Activated naive CD8-positive, alpha-beta T cell treated with anti-CD3 and anti-CD28 coated beads, Interleukin-2, amount 10 ng/mL, durations not matched to agents 7 days and 5 days (primary cell): ENCODE measurements at places on chromosomes 1 and 21. TPM values are rescaled to one million over a fixed set of nuclear protein-coding genes. Genes with fewer than 3 reads are reported as not detected.

GRCh38 chr1:100354971-100355394 lies 2.7 kb downstream of the CDC14A start:
- DNase-seq = no peak
- H3K27ac ChIP-seq = peak overlapping the region; percentile 13
- peaks cover 42% of the 10 kb centered on the region for H3K4me1 ChIP-seq
- H3K36me3 ChIP-seq = peaks cover 27% of the 10 kb centered on the region
- H3K4me3 ChIP-seq = peak overlapping the region; percentile 89

GRCh38 chr21:21955204-21955603 lies 957.0 kb downstream of the NCAM2 start:
- H3K27ac ChIP-seq = no peak overlapping the region
- DNase-seq = no peak
- H3K4me1 ChIP-seq = no peaks in the 10 kb centered on the region
- H3K4me3 ChIP-seq = no peak overlapping the region

DNA sequence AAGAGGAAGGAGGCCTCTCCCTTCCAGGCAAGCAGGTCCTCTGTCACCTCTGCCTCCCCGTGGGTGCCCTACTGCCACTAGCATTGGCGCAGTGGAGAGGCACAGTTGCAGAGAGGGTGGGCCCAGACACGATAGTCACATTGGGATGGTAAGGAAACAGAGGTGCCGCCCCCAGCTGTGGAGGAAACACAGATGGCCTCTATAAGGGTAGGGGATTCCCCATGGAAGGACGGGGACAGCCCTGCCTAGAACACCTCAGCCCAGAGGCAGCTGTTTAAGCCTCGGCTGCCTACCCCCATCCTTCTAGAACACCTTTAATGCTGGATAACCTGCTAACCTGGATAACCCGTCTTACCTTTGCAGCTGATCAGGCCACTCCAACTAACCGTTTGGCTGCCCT lies 65.7 kb upstream of the CNTN2 start:
- no peak overlapping the region for H3K27ac ChIP-seq
- peaks cover 7% of the 10 kb centered on the region for H3K4me1 ChIP-seq
- H3K4me3 ChIP-seq = no peak overlapping the region
- H3K27me3 ChIP-seq = peaks cover 15% of the 10 kb centered on the region
- no peak for DNase-seq
- no peaks in the 10 kb centered on the region for H3K36me3 ChIP-seq

DNA sequence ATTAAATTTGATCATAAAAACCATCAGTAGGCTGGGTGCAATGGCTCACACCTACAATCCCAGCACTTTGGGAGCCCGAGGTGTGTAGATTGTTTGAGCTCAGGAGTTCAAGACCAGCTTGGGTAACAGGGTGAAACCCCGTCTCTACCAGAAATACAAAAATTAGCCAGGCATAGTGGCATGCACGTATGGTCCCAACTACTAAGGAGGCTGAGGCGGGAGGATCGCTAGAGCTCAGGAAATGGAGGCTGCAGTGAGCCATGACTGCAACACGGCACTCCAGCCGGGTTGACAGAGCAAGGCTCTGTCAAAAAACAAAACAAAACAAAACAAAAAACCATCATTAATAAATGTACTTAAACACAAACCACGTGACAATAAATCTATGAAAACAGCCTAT lies 61.0 kb downstream of the ARID4B start:
- H3K27ac ChIP-seq = no peak overlapping the region
- H3K4me3 ChIP-seq = no peak overlapping the region
- no peak for DNase-seq

- DNase-seq = no peak
- H3K4me1 ChIP-seq = peaks cover 16% of the 10 kb centered on the region
- H3K27me3 ChIP-seq = peaks cover 63% of the 10 kb centered on the region
- peak overlapping the region; percentile 8 for H3K4me3 ChIP-seq
- H3K36me3 ChIP-seq = no peaks in the 10 kb centered on the region
Measured at GRCh38 chr1:107142140-107142542, 1.3 kb downstream of the NTNG1 start.

- no peak overlapping the region for H3K27ac ChIP-seq
- H3K27me3 ChIP-seq = no peaks in the 10 kb centered on the region
- H3K4me1 ChIP-seq = peaks cover 32% of the 10 kb centered on the region
- no peak for DNase-seq
- H3K4me3 ChIP-seq = no peak overlapping the region
- peaks cover 46% of the 10 kb centered on the region for H3K36me3 ChIP-seq
Measured at GRCh38 chr1:155695072-155695471, 6.2 kb downstream of the DAP3 start.

GRCh38 chr1:204307334-204307883 lies 52.3 kb downstream of the PLEKHA6 start:
- no peaks in the 10 kb centered on the region for H3K36me3 ChIP-seq
- no peak overlapping the region for H3K27ac ChIP-seq
- no peak for DNase-seq
- peaks cover 25% of the 10 kb centered on the region for H3K27me3 ChIP-seq

- no peak overlapping the region for H3K27ac ChIP-seq
- H3K4me1 ChIP-seq = peaks cover 6% of the 10 kb centered on the region
- H3K4me3 ChIP-seq = no peak overlapping the region
- peaks cover 7% of the 10 kb centered on the region for H3K27me3 ChIP-seq
Measured at GRCh38 chr1:167095368-167095767, 1.5 kb downstream of the STYXL2 start.

DNA sequence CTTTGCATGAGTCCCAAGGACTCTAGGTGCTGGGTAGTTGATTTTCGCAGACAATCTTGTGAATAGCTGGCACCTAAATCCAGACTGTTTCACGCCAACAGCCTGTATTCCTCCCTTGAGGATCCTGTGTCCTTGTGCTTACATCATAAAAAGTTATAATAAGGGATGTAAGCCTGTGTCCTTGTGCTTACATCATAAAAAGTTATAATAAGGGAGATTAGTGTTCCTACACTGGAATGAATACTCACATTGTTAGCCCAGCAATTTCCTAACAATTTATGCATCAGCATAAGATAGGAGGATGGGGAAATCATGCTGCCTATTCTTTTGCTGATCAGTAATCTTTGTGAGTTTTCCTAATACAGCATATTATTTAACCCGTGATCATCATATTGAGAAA lies 4.0 kb upstream of the HSD3B2 start:
- H3K4me3 ChIP-seq = no peak overlapping the region
- H3K36me3 ChIP-seq = no peaks in the 10 kb centered on the region
- H3K27me3 ChIP-seq = no peaks in the 10 kb centered on the region
- no peaks in the 10 kb centered on the region for H3K4me1 ChIP-seq
- H3K27ac ChIP-seq = no peak overlapping the region

DNA sequence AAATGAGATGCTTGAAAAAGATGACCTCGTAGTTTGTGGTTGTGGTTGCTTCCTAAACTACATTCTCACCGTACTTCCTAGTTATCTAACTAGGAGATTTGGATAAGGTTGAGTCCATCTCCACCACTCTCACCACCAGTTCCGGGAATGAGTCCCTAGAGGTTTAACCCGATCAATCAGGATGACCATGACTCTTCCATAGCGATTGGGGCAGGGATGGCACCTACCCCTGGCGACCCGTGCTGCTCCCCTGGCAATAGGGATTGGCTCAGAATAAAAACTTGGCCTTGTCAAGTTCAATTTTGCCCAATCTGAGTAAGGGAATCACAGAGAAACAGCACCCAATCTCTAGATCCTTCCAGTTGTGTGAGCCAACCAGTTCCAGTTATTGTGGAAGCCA lies 2.7 kb upstream of the MIS18A start:
- no peaks in the 10 kb centered on the region for H3K27me3 ChIP-seq
- no peak overlapping the region for H3K27ac ChIP-seq
- H3K4me3 ChIP-seq = no peak overlapping the region
- peaks cover 6% of the 10 kb centered on the region for H3K4me1 ChIP-seq
- DNase-seq = no peak
- H3K36me3 ChIP-seq = peaks cover 3% of the 10 kb centered on the region

DNA sequence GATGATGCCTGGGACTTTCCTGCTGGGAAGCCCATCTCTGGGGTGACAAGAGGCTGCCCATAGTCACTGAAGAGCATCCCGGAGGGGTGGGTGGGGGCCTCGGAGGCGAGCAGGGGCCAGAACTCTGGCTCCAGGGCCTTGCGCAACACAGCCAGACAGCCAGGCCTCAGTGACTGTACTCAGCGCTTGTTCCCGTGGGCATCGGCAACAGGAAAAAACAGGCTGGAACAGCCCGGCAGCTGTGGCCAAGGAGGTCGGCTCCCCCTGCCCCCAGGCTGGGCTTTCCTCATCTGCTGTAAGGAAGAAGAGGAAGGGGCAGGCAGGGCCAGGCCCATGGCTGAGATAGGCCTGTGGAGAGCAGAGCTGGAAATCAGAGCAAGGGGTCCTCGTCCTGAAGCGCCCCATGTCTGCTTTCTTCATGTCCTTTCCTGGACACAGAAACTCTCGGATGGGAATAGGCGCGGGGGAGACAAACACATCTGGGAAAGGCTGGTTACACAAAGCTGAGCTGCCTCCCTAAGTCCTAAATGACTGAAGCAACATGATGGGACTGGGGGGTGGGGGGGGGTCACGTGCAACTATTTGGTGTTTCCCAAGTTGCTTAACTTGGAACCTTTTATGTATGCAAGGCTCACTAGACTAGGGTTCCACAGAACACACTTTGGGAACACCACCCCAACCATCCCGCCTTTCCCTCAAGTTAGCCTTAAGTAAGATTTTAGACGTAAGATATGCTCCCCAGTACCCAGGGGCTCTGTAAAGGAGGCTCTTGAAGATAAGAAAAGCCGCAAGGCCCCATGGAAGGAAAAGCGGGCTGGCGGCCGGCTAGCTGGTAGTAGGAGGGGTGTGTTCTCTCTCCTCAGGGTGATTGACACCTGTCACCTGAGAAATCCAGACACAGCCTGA lies 30.7 kb downstream of the HSPG2 start:
- peaks cover 21% of the 10 kb centered on the region for H3K4me1 ChIP-seq
- no peaks in the 10 kb centered on the region for H3K36me3 ChIP-seq
- no peak for DNase-seq
- no peak overlapping the region for H3K27ac ChIP-seq
- peaks cover 3% of the 10 kb centered on the region for H3K27me3 ChIP-seq

DNA sequence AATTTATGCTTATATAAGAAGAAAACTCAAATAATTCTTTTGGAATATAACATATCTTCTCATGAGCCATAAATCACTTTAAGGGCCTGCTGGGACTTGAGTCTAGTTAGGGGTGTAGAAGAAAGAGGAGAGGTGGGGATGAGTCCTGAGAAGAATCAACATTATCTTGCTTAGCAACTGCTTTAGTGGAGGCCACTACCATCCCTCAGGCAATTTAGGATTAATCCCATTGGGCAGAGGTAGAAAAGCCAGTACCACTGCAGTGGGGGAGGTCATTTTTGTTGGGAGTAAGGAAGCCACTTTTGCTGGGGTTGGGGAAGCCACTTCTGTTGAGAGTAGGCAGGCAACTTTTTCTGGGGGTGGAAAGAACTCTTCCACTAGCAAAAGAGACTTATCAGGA lies 47.7 kb downstream of the SLC2A1 start:
- no peak for DNase-seq
- H3K4me3 ChIP-seq = no peak overlapping the region
- H3K36me3 ChIP-seq = peaks cover 8% of the 10 kb centered on the region
- H3K27me3 ChIP-seq = peaks cover 8% of the 10 kb centered on the region
- peaks cover 5% of the 10 kb centered on the region for H3K4me1 ChIP-seq

DNA sequence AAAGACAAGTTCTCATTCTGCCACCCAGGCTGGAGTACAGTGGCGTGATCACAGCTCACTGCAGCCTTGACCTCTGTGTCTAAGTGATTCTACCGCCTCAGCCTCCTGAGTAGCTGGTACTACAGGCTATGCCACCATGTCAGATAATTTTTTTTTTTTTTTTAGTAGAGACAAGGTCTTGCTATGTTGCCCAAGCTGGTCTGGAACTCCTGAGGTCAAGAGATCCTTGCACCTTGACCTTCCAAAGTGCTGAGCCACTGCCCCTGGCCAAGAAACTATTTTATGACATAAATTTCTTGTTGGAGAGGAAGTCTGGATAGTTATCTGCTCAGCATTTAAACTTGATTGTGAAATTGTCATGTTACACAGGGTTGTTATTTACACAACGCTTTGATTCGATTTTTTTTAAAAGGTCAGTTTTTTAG lies 2.1 kb downstream of the SCCPDH start:
- H3K36me3 ChIP-seq = peaks cover 41% of the 10 kb centered on the region
- peaks cover 12% of the 10 kb centered on the region for H3K4me1 ChIP-seq
- no peak for DNase-seq
- H3K27me3 ChIP-seq = no peaks in the 10 kb centered on the region

GRCh38 chr1:153883223-153883622 lies 39.5 kb downstream of the GATAD2B start:
- peaks cover 12% of the 10 kb centered on the region for H3K36me3 ChIP-seq
- no peak overlapping the region for H3K4me3 ChIP-seq
- peaks cover 16% of the 10 kb centered on the region for H3K4me1 ChIP-seq
- no peaks in the 10 kb centered on the region for H3K27me3 ChIP-seq

- H3K4me1 ChIP-seq = peaks cover 29% of the 10 kb centered on the region
- H3K36me3 ChIP-seq = peaks cover 17% of the 10 kb centered on the region
- peak overlapping the region; percentile 93 for H3K27ac ChIP-seq
- peak overlapping the region; percentile 95 for H3K4me3 ChIP-seq
- H3K27me3 ChIP-seq = no peaks in the 10 kb centered on the region
- DNase-seq = no peak
Measured at GRCh38 chr1:241639623-241640148, 483 bp downstream of the CHML start.

- H3K27ac ChIP-seq = no peak overlapping the region
- H3K4me3 ChIP-seq = no peak overlapping the region
- no peaks in the 10 kb centered on the region for H3K36me3 ChIP-seq
- DNase-seq = no peak
Measured at GRCh38 chr1:158115126-158115525, 65.6 kb upstream of the CD1D start.

DNA sequence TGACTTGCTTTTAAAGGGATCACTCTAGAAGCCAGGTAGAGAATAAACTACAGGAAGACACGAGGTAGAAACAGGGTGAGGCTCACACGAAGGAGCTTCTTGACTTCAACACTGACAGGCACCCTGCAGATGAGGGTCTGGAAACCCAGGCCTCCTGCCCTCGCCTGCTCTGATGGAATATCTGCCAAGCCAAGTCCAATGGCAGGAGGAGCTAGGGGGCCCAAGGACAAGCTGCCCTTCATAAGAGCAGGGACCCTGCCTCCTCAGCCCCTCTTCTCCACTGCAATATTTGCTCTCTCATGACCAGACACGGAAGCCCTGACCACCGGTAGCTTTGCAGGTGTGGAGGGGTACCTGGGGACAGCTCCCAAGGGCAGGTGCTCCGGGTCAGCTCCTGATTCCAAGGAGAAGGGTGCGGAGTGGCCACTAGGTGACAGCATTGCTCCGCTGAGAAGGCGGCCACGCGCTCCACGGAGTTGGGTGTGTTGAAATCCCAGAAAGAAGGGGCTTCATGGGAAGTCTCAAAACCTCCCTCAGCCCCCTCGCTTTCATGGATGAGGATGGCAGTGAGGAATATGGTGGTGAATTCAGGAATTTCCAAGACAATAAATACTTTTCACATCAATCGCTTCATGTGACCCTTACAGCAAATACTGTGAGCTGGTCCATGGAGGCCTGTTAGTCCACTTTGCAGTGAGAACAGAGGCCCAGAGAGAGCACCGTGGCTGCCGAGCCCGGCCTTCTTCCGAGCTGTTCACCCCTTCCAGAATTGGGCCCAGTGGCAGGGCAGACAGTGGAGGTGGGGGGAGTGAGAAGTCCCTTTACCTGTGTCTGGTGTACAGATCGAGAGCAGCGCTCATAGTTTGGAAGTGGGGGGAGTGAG lies 33.2 kb upstream of the PAX7 start:
- H3K36me3 ChIP-seq = no peaks in the 10 kb centered on the region
- H3K4me3 ChIP-seq = no peak overlapping the region
- peaks cover 25% of the 10 kb centered on the region for H3K27me3 ChIP-seq
- no peak overlapping the region for H3K27ac ChIP-seq
- DNase-seq = peak; percentile 64

The DNMT3L gene
- not detected for total RNA-seq

The CLDN8 gene
- total RNA-seq = not detected

The KRTAP12-2 gene
- total RNA-seq = not detected

The RPL22 gene
- total RNA-seq = 309 TPM

The WDTC1 gene
- total RNA-seq = 43.0 TPM

The EXO5 gene
- 19.4 TPM for total RNA-seq
